ENCODE measurements at places on chromosomes 2 and 18. TPM values are rescaled to one million over a fixed set of nuclear protein-coding genes. Genes with fewer than 3 reads are reported as not detected.

SETBP1 gene
- total RNA-seq: 21.6 TPM

SP140 gene
- 2.6 TPM for total RNA-seq

- DNase-seq: no peak
Observed at GRCh38 chr2:43515807-43516497, 79.9 kb downstream of the THADA start.

DNA sequence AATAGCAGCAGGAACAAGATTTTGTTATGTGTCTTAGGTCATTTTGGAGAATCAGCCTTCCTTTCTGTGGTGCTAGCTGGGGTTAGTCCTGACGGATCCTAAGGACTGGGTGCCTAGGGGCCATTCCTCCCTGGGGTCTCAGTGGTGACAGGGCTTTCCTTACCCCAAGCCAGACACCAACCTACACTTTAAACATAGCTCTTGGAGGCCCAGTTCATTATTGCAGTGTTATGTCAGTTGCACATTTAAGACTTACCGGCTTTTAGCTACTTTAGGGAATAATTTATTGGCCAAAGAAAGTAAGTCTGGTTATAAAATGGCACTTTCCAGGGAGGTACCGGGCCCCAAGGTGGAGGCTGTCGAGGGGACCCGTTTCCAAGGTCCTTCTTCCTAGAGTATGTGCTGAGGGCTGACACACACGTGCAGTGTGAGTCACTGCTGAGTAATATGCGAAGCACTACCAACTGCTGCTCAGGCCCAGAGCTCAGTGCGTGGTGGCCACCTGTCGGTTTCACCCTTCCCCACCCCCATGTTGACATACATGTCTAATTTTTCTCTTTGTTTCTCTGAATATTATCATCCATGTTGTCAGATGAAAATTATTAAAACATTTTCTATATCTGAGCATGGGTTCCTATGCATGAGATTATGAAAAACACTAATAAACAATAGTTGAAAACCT, 37.0 kb upstream of the GRHL1 start:
- DNase-seq: no peak

DNA sequence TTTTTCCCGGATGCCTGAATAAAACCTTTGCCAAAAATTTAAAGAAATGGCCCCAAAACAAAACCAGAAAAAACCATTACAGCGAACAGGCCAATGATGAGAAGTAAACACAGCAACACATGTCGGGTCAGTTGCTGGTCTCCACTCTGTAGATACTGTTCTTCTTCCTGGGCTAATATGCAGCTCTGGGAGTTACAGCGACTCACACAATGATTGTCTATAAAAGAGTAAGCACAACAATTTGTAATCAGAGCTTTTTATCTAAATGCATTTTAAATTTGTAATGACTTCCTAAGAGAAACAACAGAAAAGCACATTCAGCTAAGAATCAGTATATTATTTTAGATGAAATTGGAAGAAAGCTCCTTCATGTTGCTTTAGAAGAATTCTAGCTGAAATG, 40.3 kb downstream of the GPR155 start:
- DNase-seq: no peak

All from mesenteric fat pad (tissue), 1 donor.